ENCODE measurements at places on chromosomes 2 and 18.

DNA sequence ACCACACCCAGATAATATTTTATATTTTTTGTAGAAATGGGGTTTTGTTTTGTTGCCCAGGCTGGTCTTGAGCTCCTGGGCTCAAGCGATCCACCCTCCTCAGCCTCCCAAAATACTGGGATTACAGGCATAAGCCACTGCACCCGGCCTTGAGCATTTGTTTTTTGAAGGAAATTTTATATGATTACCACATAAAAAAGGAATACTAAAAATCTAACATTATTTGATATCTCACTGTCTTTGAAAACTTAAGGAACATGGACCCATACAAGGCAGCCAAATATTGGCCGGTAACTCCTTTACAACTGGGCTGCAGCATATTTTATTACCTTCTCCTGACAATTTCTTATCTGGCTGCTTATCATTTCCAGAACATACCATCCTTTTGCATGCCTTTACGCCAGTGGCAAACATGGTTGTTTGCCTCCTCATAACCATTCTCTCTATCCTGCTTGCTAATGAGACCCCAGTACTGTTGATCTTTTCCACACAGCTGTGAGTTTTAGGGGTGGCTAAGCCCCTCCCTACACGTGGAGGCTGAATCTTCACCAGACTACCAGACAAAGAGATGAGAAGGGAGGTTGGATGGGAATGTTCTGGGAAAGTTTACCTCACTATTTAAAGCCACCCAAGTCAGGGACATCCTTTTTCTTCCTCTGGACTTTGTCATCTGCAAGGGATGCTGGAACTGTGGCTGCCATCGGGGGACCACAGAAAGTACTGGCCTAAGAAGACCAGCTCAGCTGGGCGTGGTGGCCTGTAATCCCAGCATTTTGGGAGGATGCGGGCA is 157.5 kb downstream of the TGIF1 start:
- no peak for DNase-seq

DNA sequence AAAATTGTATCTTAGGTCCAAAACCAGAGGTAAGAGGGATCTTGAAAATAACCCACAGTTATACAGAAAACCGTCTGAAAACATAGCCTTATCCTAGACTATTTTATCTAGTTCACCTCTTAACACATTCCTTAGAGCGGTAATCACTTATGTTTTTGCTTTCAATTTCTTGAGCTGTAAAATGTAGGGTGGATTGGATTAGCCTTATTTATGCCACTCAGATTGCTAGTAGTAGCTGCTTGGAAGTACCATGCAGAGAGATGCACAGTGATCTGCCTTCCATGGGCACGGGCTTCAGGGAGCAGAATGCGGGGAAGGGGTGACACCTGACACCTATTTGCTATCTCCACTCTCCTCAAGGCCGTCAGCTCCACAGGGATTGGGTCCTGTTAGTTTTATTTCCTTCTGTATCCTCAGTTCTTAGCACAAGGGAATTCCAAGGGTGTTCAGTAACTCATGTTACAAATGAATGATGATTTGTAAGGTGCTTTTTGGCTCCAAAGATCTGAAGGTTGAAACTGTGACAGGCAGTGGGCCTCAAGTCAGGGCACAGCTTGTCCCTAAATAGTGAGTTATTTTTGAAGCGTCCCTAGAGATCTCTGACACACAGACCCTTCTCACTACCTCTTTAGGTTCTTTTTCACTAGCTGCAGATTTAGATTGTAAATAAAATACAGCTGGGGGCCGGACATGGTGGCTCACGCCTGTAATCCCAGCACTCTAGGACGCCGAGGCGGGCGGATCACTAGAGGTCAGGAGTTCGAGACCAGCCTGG is 64.0 kb upstream of the PMAIP1 start:
- peak; percentile 13 for DNase-seq

DNA sequence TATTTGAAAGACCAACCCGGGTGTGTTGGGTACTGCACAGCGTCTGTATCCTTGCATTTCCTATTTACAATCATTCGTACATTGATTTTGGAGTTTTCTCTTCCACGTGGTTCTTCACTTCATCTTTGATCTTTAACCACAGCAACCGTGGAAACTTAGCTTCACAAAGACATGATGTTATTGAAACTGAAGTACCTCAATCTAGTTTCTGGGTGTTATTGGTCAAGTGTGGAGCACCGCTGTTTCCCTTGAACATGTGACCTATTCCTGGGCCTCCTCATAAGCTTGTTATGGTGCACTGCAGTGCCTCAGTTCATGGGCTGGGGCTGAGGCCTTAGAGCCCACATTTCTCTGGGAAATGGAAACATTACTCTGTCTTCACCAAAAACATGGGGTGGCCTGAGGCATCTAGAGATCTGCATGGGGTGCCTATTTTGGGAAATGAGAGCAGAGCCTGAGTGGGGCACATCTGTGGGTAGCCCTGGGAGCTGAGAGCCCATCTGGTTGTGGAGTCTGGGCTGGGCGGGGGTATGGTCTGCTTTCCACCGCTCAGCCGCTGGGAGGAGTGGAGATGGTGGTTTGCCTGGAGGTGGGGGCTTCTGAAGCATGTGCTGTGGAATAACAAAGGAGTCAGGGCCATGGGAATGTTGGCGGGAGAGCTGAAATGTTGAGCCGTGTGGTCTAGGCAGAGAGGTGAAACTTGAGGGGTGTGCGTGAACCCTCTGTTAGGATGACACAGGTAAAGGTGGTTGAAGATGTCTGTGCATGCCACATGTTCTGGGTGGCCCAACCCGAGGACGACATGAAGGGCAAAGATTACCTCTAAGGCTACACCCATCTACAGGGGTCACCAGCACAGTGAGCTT is 37.4 kb downstream of the ZNF236 start:
- no peak for DNase-seq

GRCh38 chr2:102021779-102022178 is 30.0 kb downstream of the IL1R2 start:
- no peak for DNase-seq

DNA sequence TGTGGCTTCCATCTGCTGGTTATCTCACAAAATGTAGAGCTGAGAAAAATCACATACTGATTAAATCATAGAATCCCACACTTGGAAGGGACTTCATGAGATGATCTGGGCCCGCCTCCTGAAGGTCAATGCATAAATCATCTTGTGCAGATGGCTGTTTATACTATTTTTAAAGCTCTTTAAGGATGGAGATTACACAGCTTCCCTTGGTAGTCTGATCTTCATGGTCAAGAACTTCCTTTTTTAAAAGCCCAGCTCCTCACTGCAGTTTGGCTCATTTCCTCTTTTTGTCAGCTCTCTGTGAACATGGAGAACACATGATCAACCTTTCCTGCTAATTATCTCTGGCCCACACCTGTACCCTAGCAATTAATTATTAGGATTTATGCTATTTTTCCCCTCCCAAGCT is 25.9 kb downstream of the GCG start:
- DNase-seq, result no peak

GRCh38 chr18:43213816-43214215 is 63.5 kb downstream of the SYT4 start:
- DNase-seq, result no peak

- DNase-seq, result no peak
These were observed 103.6 kb upstream of the TMEM200C start for GRCh38 chr18:5998907-5999306.

DNA sequence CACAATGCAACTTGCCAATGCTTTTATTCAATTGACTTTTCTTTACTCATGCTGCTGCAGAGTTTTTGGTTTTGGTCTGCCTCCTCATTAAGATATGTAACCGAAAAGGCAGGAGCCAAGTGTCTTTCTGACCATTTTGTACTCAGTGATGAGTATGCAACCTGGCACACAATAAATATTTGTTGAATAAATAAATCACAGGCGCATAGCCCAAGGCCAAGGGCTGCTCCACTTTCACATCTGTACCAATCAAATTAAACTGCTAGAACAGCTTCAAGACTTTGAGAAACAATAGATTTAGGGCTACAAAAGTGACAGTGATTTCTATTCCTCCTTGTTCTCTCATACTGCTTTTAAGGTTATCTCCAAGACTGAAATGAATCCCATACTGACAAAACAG is 828.2 kb downstream of the RNF144A start:
- DNase-seq, result peak; percentile 31

DNA sequence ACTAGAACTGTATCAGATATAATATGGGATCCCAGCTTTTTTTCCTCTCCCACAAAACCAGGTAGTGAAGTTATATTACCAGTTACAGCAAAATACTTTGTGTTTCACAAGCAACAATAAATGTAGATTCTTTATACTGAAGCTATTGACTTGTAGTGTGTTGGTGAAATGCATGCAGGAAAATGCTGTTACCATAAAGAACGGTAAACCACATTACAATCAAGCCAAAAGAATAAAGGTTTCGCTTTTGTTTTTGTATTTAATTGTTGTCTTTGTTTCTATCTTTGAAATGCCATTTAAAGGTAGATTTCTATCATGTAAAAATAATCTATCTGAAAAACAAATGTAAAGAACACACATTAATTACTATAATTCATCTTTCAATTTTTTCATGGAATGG is 77.7 kb upstream of the CSRNP3 start:
- DNase-seq, result no peak

- no peak for DNase-seq
These were observed 13.4 kb upstream of the TMEM237 start for GRCh38 chr2:201656740-201657139.

DNA sequence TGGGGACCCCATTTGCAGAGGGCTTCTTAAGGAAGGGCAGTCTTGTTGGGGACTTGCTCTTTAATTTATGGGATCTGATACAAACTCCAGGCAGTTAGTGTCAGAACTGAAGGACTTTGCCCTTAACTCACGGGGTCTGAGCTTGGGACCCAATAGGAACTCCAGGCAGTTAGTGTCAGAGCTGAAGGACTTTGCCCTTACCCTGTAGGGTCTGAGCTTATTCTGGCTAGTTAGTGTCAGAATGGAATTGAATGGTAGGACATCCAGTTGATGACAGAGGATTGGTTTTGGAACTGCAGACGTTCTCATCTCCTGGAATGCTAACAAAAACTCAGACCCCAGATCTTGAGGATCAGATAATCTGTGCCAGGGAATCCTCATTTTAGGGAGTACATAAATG is 256.9 kb upstream of the COPS8 start:
- no peak for DNase-seq

- DNase-seq, result no peak
These were observed 234.0 kb downstream of the ACKR3 start for GRCh38 chr2:236803621-236804020.

DNA sequence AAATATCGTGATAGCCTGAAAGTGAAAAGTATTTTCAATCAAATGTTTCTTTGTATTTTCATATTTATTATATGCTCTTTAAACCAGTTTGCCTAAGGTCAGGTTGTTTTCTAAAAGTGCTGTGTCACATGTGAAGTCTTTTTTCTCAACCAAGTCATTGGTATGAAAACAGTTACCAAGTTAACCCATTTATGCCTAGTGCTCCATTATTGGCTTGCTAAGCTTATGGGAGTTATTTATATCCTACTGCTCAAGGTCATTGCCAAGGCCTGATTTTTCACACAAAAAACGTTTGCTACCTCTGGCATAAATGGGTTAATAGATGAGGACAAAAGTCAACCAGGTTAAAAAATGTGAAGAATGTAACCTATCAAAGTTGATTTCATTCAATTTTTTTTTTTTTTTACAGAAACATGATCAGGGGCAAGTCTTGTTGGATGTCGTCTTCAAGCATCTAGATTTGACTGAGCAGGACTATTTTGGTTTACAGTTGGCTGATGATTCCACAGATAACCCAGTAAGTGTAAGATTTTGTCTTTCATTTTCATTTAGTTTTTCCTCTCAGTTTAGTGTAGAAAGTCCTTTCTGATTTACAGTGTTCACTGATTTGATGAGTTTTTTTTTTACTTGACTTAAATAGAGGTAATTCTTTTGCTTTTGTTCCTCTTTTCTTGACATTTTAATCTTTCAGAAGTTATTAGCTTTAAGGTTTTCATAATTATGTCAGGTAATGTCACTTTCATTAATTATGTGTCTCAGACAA is 102.6 kb downstream of the PTPN4 start:
- no peak for DNase-seq

GRCh38 chr2:185130685-185131084 is 532.4 kb downstream of the ZNF804A start:
- DNase-seq, result peak; percentile 10

DNA sequence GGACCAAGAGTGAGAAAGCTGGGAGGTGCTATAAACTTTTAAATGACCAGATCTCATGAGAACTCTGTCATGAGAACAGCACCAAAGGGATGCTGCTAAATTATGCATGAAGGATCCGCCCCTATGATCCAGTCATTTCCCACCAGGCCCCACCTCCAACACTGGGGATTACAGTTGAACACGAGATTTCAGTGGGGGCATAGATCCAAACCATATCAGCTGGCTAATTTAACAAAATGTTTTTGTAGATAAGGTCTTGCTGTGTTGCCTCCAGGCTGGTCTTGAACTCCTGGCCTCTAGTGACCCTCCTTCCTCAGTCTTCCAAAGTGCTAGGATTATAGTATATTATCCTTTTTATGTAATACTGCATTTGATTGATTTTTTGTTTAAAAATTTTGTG is 56.0 kb downstream of the NBEAL1 start:
- DNase-seq, result no peak

DNA sequence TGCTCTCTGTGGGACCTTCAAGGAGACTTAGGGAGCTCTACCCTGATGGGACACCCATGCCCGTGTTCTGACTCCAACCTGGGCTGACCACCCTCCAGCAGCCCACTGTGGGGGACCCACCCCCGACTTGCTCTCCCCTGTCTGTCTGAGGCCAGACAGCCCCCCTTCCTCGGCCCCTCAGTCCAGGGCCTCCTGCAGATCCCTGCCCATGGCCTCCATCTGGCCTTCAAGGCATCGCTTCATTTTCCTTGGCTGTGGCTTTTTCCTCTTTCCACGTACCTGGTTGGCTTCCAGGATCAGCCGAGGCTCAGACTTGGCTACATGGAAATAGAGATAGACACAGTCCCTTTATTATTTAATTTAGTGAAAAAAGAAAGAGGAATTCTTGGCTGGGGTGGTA is 290.0 kb downstream of the CYP26B1 start:
- DNase-seq, result no peak

DNA sequence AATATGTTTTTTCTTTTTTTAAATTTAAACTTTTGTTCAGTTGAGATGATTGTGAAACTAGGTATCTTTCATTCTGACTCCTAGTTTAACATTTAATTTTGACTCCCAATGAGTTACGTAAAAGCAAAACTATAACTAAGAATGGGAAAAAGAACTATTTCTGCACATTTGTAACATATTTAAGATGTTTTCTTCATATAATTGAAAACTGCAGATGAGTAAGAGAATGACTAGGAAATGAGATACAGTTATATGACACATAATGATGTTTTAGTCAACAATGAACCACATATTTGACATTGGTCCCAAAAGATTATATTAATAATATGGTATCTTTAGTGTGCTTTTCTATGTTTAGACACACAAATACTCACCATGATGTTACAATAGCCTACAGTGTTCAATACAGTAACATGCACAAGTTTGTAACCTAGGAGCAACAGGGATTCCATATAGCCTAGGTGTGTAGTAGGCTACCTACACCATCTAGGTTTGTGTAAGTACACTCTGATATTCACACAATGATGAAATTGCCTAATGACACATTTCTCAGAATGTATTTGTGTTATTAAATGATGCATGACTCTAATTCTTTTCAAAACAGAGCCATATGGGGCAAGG is 12.6 kb downstream of the ERMN start:
- no peak for DNase-seq

- DNase-seq, result no peak
These were observed 13.4 kb upstream of the TLK1 start for GRCh38 chr2:171174075-171174474.

GRCh38 chr2:234111523-234111922 is 61.0 kb downstream of the SPP2 start:
- DNase-seq, result no peak

Measured in NCI-H1417 (cell line).